Urinary bladder (tissue), 4 donors: ENCODE measurements at places on chromosomes 7 and 10. TPM values are rescaled to one million over a fixed set of nuclear protein-coding genes. Genes with fewer than 3 reads are reported as not detected.

The KCP gene
- total RNA-seq: 1.4 TPM

The KNDC1 gene
- 1.2 TPM for total RNA-seq

The ATRNL1 gene
- total RNA-seq: 153 TPM

The CALHM3 gene
- total RNA-seq: not detected

The CYP26A1 gene
- not detected for total RNA-seq

The ACADSB gene
- total RNA-seq: 24.0 TPM

The MACC1 gene
- 7.1 TPM for total RNA-seq

The ZNF467 gene
- 2.1 TPM for total RNA-seq

The PKD2L1 gene
- total RNA-seq: not detected

The GNAI1 gene
- total RNA-seq: 81.2 TPM

The PNLIPRP1 gene
- not detected for total RNA-seq

The PLOD3 gene
- total RNA-seq: 24.8 TPM

The HEPACAM2 gene
- 0.42 TPM for total RNA-seq

The C7orf25 gene
- 4.0 TPM for total RNA-seq

The COL13A1 gene
- 9.2 TPM for total RNA-seq

The ZSWIM8 gene
- 38.8 TPM for total RNA-seq

The CPA4 gene
- 3.8 TPM for total RNA-seq

The MMD2 gene
- 0.11 TPM for total RNA-seq

The CDH23 gene
- total RNA-seq: 9.9 TPM

The GRID2IP gene
- 0.32 TPM for total RNA-seq

The ASB10 gene
- not detected for total RNA-seq

The CNNM1 gene
- total RNA-seq: 1.6 TPM

The SP4 gene
- 18.4 TPM for total RNA-seq

The LEP gene
- total RNA-seq: not detected
